ENCODE measurements at places on chromosomes 6 and 20.

GRCh38 chr6:854406-855118 is 161.6 kb upstream of the EXOC2 start:
- no peak for DNase-seq

GRCh38 chr20:17403461-17403860 is 127.7 kb downstream of the BFSP1 start:
- DNase-seq = no peak

- DNase-seq = no peak
Observed at GRCh38 chr6:2718334-2719092, 32.2 kb downstream of the MYLK4 start.

DNA sequence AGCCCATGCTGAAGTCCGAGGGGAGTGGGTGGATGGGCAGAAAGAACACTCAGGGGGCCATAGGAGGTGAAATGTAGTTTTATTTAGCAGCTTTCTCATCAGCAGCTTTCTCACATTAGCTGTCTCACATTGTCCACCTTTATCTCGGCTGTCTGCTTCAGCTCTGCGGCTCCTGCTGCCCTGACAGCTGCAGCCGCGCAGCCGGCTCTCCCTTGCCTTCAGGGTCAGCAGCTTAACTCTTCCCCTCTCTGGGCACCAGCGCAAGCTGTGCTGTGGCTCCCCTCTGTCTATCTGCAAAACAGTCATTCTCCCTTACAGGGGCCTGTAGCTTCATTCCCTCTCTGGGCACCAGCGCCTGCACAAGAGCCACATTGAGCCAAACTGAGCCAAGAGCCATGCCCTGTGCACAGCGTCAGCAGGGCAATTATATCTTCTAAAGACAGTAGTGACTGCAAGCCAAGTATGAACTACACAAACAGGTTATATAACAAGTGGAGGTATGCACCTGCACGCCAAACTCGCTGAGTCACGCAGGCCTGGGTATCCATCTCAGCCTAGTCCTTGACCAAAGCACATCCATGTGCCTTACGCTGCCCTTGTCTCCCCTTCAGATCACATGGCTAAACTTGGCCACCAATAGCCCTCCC is 198.8 kb downstream of the EYA2 start:
- no peak for DNase-seq

GRCh38 chr20:32478576-32478975 is 106.6 kb downstream of the NOL4L start:
- no peak for DNase-seq

DNA sequence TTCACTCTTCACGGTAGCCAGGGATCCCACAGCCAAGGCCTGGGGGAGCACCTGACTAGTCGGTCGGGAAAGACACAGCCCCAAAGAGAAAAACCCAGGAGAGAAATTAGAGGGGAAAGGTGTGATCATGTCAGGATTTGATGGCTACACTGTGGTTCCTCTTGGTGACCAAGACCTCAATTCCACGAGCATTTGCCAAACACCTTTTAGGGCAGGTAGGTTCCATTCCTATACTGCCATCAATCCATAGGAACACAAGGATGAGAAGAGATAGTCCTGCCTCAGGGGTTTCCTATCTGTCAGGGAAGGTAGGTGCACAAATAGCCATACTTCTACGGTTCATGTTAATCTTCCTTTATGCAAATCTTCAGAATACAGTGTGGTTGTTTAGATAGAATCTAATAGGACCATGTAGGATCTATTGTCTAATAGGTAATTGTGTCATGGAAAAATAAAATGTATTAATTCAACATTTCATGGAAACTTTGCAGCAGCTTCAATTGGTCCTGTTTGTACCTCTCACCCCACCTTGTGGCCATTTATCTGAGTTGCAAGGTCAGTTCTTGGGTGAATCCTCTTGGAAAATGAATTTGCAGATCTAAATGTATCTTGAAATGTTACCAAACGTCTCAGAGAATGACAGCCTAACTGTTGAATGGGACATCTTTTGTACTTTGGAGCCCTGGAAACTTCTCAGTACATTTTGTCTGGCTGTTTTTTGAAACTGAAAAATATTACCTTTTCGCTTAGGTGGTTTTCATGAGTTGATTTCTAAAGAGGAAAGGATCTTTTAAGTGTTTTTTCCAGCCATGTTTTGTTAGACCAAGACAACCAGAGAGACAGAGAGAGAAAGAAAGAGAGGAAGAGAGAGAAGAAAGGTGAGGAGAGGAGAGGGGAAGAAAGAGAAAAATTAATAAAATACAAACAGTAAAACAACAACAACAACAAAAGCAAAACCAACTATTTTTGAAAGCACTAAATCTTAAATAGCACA is 33.7 kb upstream of the IYD start:
- DNase-seq = peak; percentile 56

GRCh38 chr6:81511423-81511822 is 241.1 kb downstream of the TENT5A start:
- DNase-seq = no peak

- DNase-seq = no peak
Observed at GRCh38 chr6:157020398-157020797, 243.2 kb downstream of the ARID1B start.

DNA sequence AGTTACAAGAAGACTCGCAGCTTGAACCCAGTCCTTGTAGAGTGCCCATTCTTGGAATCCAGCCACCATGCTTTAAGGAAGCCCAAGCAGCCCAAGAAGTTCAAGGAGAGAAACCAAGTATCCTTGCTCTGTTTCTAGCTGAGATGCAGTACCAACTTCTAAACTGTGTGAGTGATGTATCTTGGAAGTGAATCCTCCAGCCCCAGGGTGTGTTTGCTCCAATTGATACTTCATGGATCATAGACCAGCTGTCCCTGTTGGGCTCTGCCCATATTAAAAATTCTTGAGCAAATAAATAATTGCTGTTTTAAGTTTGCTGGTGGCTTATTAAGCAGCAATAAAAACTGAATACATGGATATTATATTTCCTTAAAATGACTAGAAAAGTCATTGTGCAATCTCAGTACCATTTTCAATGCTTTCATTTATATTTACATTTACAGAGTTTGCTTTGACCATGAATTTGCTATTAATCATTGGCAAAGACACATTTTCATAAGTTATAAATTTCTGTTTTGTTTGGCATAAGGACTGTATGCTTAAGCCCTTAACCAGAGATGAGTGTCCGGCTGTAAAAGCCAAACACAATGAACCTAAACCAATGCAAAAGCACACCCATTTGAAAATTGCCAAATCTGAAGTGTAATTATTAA is 9.2 kb downstream of the SPTLC3 start:
- no peak for DNase-seq

GRCh38 chr20:20814685-20815084 is 102.2 kb upstream of the RALGAPA2 start:
- no peak for DNase-seq

DNA sequence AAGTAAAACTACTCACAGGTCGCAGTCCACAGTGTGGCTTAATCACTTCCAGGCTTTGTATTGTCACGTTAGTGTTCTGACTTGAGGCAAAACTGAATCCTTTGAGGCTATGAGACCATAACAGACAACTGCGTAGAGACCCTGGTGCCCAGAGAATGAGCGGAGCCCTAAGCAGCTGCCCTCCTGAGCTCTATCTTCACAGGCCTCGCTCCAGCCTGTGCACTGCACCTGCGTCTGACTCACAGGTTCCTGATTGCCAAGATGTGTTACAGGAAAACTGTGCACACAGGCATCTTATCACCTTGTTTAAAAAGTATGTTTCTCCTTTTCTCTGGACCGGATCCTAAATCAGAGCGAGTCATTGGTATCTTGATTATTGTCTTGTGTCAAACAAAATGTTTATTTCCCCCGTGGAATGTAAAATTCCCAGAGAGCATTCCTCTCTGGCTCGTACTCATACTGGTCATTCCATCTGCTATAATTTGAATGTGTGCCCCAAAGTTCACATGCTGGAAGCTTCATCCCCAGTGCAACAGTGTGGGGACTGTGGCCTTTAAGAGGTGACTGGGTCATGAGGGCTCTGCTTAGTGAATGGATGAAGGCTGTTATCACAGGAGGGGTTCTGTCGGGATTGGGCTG is 25.7 kb downstream of the PRR18 start:
- DNase-seq = no peak

DNA sequence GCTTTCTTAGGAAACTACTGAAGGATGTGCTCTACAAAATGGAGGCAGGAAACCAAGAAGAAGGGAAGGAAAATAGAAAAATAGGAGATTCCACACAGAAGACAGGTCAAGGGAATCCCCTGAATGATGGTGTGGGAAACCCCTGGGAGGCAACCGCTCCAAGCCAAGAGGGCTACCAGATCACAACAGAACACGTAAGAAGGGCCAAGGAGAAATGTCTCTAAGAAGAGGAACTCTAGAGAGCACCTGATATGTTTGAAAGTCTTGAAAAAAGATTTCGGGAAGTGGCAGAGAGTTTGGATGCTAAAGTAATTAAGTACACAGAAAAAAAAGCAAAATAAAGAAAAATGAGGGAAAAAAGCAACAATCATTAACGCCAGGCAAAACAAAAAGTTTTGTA is 7.1 kb downstream of the KIF13A start:
- DNase-seq = no peak

DNA sequence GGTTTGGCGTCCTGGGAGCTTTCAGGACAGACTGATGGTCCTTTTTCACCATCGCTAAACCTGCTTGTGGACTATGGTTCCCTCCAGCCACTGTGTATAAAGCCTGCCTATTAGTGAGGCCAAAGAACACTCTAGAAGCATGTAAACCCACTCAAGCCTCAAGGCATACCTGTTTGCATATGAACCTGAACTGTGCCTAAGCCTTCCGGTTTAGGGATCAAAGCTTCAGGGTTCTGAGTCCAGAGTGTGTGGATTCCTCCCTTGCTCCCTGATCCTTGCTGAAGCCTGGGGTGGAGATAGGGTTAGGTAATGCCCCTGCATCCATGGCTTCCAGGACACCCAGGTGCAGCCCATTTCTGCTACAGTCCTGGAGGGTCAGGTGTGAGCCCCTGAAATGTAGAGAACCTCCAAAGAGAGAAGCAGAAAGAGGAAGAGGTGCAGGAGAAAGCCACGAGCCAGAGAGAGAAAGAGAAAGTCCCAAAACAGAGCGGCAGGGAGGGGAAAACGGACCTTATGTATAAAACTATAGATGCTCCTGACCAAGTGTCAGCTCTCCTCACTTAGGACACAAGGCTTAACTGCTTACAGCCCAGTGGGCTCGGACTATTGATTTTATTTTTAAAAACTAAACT is 93.3 kb downstream of the SCML4 start:
- DNase-seq = no peak

DNA sequence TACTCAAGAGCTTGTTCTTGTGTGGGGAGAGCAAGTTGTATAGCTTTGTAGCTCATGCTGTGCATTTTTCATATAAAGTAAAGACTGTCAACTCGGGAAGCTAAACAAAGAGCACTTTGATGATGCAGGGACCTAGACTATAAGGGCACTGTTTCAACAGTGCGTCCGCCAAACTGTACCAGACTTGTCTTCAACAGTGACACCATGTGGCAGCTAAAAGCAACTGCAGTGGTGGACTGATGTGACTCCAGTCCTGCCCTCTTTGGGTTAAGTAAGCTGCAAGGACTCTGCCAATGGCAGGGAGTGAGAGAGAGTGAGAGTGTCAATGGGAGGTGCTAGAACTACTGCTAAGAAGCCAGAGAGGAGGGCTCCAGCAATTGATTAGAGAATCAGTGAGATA is 48.1 kb upstream of the MC3R start:
- DNase-seq = no peak

GRCh38 chr6:5580736-5581581 is 319.6 kb downstream of the FARS2 start:
- no peak for DNase-seq

- no peak for DNase-seq
Observed at GRCh38 chr6:7341989-7342742, 29.2 kb upstream of the SSR1 start.

DNA sequence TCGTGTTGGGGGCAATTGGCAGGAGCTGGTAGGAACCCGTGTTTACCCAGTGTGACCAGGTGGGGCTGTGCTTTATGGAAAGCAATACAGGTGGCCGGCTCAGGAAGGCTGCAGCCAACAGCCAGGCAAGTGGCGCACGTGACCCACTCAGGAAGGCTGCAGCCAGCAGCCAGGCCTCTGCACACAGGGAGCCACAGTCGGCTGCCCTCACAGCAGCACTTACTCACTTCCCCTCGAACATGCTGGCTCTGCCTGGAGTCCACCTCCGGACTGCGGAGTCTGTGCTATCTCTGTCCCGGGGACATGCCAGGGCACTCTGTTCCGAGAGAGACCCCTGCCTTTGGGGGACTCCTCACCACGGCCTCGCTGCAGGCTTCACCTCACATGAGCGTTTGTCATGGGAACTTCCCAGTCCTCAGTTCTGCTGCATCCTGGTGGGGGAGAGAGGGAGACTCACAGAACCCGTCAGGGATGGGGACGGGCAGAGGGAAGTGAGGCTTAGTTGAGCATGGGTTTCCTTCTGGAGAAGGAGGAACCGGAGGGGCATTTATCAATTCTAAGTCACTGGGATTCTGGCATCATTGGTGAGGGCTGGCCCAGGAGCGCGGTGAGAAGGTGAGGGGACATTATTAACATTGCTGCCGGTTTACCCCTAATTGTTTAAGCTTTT is 76.8 kb downstream of the TTLL2 start:
- no peak for DNase-seq

- DNase-seq = no peak
Observed at GRCh38 chr20:982754-983153, 19.4 kb downstream of the RSPO4 start.

- no peak for DNase-seq
Observed at GRCh38 chr20:47295921-47296426, 60.5 kb downstream of the ZMYND8 start.

DNA sequence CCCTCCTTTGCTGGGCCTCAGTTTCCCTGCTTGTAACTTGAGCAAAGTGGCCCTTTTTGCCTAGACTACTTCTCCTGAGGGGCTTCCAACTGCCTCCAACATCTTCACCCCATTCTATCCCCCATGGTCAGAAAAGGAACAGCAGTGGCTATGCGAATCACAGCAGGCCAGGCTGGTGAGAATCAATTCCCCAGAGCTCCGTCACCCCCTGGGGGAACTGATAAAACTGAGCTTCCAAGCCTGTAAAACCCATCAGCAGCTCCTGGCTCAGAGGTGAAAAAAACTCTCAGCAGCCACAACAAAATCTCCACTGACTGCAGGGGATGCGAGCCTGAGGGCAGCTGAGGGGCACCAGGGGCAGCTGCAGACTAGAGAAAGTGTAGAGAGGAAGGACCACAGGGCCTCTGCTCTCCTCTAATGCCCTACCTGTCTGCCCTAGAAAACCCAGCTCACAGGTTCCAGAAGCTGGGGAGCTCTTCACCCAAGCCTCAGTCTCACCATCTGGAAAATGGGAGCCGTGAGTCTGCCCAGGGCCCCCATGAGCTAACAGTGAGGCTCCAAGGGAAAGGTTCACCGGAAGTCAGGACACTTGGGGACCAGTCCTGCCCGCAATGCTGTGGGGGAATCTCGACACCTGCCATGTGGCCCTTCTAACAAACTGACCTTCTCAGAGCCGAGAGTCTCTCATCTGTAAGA is 120.6 kb downstream of the GRM4 start:
- DNase-seq = no peak

- no peak for DNase-seq
Observed at GRCh38 chr6:38137608-38138265, 318.2 kb downstream of the ZFAND3 start.

- DNase-seq = no peak
Observed at GRCh38 chr6:82785206-82785605, 280.4 kb downstream of the UBE3D start.

Data from nucleus accumbens (tissue), 56 donors.